Activated CD8-positive, alpha-beta memory T cell treated with anti-CD3 and anti-CD28 coated beads for 1 hour (primary cell): ENCODE measurements at places on chromosomes 6 and 20.

DNA sequence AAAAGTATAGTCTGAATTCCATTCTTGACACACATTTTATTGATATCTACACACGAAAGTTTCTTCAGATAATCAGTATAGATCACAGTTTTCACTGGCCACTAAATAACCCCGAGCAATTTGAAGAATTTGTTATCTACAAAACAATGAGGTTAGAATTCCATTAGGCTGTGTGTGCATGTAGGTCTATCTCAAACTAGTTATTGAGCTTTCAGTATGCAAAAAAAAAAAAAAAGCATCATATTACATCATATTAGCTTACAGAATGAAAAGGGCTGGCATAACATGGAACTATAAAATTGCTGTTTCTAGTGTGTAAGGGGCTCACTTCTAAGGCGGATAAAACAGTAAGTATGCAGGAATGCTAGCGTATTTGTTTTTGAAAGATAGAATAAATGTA lies 59.5 kb upstream of the ADGRG6 start:
- no peak for DNase-seq

GRCh38 chr6:195861-196360 lies 96.4 kb upstream of the DUSP22 start:
- peak; percentile 29 for DNase-seq

DNA sequence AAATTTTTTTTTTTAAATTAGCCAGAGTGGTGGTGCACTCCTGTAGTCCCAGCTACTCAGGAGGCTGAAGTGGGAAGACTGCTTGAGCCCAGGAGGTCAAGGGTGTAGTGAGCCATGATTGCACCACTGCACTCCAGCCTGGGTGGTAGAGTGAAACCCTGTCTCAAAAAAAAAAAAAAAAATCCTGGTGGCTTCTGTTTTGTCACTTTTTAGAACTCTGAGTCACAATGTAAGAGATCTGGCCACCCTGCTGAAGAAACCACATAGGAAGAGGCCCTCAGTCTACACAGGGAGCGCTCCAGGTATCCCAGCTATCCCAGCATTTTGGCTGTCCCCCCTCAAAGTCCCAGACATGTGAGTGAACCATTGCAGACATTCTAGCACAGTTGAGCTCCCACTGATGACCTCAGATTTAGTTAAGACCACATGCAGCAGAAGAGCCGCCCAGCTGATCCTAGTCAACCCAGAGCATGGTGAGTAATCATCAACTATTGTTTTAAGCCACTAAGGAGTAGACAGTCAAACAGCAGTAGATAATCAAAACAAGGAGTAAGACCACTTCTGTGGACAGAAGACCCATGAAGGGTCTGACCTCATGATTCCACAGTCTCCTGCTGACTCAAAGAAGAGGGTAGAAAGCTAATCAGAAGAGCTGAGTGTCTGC lies 12.7 kb upstream of the ARFGEF2 start:
- DNase-seq = no peak

- no peak for DNase-seq
These were observed 179.7 kb downstream of the BCAS1 start for GRCh38 chr20:53890443-53891305.

- no peak for DNase-seq
These were observed 89.7 kb upstream of the EMILIN3 start for GRCh38 chr20:41456351-41456750.

- DNase-seq = no peak
These were observed 20.4 kb downstream of the RAB44 start for GRCh38 chr6:36717871-36718540.

- no peak for DNase-seq
These were observed 25.1 kb upstream of the KIAA0408 start for GRCh38 chr6:127484212-127484863.

- no peak for DNase-seq
These were observed 6.0 kb downstream of the PSMF1 start for GRCh38 chr20:1124421-1124820.

DNA sequence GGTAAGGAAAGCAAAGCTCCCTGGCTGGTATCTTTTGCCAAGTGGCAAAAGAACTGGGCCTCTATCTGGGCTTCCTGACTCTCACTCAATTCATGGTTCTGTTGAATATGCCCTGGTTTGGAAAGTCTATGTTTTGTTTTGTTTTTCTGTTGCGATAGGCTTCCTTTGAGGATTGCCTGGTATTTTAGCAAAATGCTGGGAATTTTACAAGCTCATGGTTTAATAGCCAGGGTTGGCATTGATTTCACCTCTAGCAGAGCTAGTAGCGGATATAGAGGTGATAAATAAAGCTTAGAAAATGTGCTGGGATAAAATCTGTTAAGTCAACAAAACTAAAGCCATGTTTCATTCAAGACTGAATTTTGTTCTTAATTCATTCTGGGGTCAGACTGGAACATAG lies 109.9 kb downstream of the RNF144B start:
- no peak for DNase-seq

- no peak for DNase-seq
These were observed 2.0 kb downstream of the FOXQ1 start for GRCh38 chr6:1313767-1314503.

DNA sequence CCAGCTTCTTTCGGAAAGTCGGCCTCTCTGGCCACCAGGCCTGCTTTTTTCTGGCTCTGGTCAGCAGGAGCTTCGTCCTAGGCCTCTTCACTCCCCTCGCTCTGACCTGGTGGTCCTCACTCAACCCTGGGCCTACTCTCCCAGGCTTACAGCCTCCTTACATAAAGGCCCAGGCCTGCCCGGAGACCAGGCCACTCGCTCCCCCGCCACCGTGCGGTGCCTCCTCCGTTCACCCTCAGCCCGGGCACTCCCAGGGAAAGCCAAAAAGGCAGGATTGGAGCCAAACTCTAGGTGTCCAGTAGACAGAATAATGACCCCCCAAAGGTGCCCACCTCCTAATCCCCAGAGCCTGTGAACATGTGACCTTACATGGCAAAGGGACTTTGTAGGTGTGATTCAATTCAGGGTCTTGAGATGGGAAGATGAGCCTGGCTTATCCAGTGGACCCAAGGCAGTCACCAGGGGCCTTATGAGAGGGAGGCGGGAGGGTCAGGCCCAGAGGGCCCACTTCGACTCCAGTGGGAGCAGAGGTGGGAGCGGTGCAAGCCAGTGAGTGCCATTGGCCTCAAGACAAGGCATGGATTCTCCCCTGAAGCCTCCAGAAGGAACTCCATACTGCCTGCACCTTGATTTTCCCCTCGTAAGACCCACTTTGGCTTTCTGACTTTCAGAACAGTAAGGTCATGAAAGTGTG lies 118.6 kb upstream of the PTPN1 start:
- DNase-seq = no peak

DNA sequence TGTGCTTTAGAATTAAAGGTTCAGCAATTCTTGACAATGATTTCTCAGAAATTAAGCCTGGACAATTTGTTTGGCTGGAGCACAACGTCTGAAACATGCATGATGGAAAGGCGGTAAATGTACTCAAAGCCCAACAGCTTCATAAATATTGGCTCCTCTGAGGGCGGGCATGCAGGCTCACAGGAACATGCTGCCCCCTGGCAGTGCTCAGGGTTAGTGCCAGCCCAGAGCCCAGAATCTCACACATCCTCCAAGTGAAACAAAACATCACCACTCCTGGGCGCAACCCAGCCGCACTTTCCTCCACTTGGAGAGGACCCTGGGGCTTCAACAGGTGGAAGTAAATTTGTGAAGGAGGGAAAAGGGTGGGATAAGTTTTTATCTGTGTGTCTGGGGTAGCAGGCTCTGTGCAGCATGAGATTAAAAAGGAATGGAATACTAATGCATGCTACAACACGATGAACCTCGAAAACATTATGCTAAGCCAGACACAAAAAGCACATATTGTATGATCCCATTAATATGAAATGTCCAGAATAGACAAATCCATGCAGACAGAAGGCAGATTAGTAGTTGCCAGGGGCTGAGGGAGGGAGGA lies 54.1 kb upstream of the PTPRT start:
- DNase-seq = no peak

DNA sequence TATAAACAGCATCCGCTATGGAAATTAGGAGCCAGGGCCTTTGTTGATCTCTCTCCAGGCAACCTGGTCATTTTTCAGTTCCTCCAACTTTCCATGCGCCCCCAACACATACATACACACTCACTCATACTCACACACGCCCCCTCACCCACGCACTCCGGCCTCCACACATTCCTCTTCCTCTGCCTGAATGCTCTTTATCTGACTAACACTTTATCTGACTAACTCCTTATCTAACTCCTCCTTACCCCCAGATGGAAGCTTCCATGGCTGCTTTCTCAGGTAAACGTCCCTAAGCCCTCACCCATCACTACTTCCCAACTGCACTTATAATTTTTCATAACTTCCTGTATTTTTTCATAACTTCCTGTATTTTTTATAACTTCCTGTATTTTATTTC lies 17.4 kb downstream of the CASS4 start:
- DNase-seq = no peak
